Stimulated activated naive B cell treated with anti-CD40 and anti-IgM and Interleukin-4, amounts not matched to agents 10 μg/mL and 1 μg/mL and 100 μg/mL, for 72 hours (primary cell): ENCODE measurements at places on chromosomes 13 and 19.

GRCh38 chr19:12670159-12670928 lies 3.7 kb downstream of the WDR83 start:
- no peak for DNase-seq

GRCh38 chr13:63472711-63473110 lies 2057.1 kb upstream of the PCDH20 start:
- no peak for DNase-seq

DNA sequence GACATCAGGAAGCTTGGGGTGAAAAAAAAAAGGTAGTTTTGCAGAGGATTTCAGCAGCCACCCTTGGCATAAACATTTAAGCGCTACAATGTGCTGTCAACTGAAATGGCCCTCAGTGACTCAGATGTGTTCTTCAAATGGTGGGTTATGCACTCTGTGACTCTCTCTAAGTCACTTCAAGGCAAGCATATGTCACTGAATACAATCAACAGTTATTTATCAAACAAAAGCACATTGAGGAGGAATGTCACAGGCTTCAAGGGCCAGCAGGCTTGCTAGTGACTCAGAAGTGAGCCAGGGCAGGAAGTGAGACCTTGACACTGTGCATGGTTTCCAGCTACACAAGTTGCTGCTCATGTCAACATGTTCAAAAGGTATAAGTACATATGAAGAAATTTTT lies 523.7 kb upstream of the HTR2A start:
- no peak for DNase-seq

DNA sequence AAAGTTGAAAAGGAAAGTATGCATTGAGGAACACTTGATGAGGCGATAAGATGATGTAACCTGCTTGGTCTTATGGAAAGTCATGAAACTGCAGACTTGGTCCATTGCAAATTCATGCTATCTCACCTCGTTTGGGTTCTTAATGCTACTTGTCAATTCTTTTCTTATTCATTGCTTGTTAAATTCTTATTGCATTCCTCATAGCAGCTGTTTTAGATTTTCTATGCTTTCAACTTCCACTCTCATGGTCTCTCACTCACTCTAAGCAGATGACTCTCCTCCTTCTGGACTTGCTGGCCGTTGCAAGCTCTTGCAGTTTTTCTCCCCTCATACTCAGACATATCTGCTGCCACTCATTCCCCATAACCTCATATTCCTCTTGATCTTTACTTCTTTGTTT lies 67.8 kb upstream of the CSNK1A1L start:
- DNase-seq, result no peak

DNA sequence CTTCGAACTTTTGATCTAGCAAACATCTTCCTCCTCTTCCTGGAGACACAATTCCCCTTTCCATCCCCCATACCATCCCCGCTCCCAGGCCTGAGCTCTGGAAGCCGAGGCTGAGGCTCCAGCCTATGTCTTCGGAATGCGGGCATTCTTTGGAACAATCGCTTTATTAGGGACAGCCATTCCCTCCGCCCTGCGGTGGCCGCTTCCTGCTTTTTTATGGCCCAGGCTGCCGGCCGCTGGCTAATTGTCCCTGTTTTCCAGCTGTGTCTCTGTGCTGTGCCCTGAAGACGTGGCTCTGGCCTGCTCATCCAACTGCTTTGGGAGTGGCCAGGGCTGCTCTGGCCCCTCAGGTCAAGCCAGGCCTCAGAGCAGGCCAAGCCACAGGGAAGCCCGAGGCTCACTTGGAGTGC lies 2.1 kb upstream of the CDX2 start:
- no peak for DNase-seq

DNA sequence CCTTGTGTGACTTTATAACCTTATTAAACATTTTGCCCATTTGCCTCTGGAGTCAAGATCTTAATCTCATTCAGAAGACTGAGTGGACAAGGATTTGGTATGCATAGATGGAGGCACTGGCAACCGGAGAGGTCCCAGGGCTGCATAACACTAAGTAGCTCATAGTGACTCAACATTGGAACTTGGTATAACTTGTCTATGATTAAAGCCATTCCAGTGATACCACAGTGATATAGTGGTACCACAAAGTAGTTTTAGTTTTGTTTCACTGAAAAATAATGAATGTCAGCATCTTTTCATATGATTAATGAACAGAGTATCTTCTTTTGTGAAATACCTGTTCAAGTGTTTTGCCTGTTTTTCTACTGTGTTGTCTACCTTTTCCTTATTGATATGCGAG lies 26.4 kb downstream of the CDK8 start:
- DNase-seq, result no peak

GRCh38 chr13:41470196-41470595 lies 12.8 kb downstream of the RGCC start:
- no peak for DNase-seq

DNA sequence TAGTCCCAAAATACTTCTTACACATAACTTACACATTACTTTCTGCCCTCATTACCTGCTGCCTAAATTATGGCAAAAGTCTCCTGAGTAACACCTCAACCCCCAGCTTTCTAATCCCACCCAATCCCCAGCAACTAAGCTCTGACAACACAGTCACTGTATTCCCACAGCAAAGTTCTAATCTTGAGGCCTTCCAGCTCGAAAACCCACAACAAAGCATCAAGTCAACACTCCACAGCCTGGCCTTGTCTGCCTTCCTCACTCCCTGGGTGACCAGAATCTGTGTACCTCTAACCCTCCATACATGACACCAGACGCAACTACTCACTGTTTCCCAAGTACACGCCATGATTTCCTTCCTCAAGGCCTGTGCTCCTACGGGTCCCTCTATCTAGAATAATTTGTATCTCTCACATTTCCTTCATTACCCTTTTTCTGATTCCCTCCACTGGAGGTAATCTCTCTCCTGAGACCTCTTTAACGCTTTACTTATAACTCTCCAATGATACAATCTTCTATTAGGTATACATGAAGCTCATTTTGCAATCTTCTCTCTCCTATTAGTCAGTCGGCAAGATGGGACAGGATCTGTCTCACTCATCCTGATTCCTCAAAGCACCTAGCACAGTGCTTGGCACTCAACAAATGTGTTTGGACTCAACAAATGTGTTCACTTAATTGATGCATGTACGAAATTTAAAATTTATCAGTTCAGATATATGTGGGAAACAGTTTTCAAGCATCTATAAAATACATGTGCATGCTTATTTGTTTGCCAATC lies 87.6 kb upstream of the DOCK9 start:
- no peak for DNase-seq

DNA sequence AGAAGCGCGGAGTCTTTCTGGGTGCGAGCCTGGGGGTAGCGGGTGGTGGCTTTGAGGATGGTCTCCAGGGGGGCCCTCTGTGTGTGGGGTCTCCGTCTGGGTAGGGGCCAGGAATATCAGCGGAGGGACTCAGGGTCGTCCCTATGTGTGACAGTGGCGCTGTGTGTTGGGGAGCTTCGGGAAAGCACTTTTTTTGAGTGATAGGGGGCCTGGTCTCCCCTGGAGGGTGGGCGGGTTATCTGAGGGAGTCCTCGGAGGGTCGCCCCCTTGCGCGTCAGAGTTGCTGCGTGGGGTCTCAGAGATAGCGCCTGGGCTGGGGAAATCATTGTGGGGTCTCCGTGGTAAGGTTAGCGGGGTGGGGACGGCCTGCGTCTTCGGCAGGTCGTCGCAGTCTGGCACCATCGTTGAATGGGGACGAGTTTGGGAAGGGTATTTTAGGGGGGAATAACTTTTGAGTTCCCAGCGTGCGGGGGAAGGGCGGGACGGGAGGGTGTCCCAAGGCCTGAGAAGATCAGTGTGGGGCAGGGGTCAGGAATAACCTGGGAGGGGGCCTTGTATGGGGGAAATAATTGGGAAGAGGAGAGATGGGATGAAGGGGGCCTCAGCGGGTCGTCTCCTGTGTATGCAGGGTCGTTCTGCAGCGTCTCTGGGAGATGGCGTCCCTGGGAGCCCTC lies 857 bp downstream of the IER2 start:
- DNase-seq, result peak; percentile 21

GRCh38 chr19:15815306-15815705 lies at the start of gene OR10H1:
TSS of gene OR10H1 (minus strand) at chr19:15815664. CDS start at chr19:15808037, 7,627 bp downstream.
- no peak for DNase-seq

DNA sequence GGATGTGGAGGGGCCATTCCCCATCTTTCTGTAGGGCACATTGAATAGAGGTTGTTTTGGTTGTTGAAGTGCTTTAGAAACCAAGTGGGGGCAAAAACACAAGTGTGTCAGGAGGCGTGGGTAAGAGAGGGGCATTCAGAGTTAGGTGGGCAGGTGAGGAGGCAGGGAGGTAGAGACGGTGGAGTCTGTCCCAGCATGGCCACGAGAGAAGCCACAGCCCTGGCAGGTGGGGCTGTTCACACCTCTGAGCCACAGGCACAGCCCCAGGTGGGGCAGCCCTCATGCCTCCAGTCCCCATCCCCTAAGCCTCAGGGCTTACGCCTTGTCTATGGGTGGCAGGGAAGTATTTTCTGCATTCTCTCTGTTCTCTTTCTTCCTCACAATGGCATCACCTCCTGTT lies 43.7 kb downstream of the KCTD15 start:
- DNase-seq, result no peak

- no peak for DNase-seq
These were observed 67.5 kb downstream of the INSR start for GRCh38 chr19:7226739-7227138.

DNA sequence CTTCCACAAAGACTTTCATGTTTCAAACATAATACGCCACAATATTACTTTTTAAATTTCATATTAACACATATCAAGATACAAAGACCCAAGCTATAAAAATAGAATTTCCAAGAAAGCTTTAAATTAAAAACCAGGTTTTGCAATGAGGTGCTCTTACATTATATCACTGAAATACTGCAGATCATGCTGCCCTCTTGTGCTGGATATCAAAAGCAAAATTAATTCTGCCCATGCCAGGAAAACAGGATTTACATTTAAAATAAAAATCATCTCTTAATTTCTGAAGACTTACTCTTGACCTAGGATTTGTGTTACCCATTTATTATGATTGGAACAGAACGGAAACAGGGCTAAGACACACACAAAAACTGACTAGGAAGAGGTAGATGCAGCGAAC lies 145.0 kb downstream of the ABCC4 start:
- no peak for DNase-seq

DNA sequence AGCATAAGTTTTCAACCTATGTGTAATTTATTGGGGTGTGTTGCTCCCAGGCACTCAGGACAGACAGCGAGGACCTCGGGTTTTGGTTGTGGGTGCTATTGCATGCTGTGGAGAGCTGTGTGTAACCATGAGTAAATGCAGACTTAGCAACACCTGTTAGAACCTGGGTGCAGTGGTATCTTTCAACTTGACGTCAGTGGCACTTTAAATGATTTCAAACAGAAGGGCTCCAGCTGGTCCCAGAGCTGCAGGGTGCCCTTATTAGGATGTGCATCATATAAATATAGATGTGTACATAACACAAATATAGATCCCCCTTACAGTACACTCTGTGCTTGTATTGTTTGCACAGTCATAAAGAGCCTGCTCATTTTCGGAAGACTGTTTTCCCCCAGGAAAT lies 228.3 kb upstream of the IRS2 start:
- DNase-seq, result no peak

- no peak for DNase-seq
These were observed 29.4 kb downstream of the SMIM24 start for GRCh38 chr19:3450796-3451411.

- no peak for DNase-seq
These were observed 1.9 kb upstream of the ZNF580 start for GRCh38 chr19:55638864-55639359.

- no peak for DNase-seq
These were observed 10.2 kb downstream of the PPP1R37 start for GRCh38 chr19:45103156-45103507.

- no peak for DNase-seq
These were observed 1.0 kb downstream of the MBNL2 start for GRCh38 chr13:97223037-97223710.

DNA sequence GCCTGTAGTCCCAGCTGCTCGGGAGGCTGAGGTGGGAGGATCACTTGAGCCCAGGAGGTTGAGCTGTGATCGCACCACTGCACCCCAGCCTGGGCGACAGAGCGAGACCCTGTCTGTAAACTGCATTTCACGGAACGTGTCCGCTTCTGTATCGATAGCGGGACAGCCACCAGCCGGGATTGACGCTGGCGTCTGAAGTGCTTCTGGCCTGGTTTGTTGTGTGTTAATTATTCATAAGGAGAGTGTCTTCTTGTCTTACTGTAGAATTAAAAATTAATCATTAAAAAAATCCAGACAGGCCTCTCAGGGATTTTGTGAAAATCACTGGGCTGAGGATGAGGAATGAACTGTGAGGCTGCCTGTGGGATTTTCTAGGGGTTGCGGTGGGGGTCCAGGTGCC lies 16.2 kb upstream of the MISP start:
- DNase-seq, result no peak

DNA sequence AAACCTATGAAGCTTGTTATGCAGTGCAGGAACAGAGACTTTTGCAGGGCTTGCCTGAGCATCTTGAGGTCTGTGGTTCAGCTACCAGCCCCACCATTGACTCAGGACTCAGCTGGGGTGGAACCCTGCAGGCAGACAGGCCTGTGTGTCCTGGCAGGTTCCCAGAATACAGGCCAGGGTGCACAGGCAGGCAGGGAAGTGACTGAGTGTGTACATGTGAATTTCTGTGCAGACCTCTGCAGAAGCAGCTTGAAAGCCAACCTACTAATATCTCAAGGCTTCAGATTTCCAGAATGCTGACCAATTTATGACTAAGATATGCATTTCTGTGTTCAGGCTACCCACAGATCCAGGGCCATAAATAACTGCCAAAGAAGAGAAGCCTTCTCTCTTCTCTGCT lies 254.4 kb downstream of the DLEU7 start:
- no peak for DNase-seq

DNA sequence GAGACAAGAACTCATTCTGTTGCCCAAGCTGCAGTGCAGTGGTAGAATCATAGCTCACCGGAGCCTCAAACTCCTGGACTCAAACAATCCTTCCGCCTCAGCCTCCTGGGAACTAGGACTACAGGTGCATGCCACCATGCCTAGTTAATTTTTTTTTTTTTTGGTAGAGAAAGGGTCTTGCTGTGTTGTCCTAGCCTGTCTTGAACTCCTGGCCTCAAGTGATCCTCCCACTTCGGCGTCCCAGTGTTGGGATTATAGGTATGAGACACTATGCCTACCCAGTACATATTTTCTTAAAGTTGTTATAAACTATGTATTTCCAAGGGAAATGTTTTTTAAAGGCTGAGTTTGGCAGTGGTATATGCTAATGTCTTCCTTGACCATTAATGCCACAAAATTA lies 412.6 kb downstream of the KLF12 start:
- no peak for DNase-seq

- no peak for DNase-seq
These were observed 9.8 kb upstream of the SLC44A2 start for GRCh38 chr19:10615429-10616023.

- DNase-seq, result no peak
These were observed 18.0 kb downstream of the ZNF91 start for GRCh38 chr19:23377276-23377675.

DNA sequence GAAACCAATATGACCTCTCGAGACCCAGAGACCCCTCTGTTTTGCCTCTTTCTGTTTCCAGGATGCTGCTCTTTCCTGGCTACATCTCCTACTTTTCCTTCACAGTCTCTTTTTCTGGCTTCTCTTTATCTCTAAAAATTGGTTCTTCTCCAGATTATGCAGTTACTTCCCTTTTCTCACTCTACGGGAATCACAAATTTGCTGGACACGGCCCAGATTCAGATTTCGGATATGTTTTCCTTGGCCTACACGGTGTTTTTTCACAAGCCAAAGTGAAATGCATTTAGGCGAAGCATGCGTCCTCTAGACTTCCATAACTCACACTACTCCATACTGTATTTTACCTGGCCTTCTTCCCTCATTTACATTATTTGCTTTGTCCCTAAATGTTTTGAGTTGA lies 214.7 kb upstream of the MIR17HG start:
- no peak for DNase-seq

- DNase-seq, result no peak
These were observed 236.1 kb downstream of the RGCC start for GRCh38 chr13:41693434-41693833.
